ENCODE measurements at places on chromosomes 2 and 18.

GRCh38 chr2:145245268-145245870 lies 725.5 kb upstream of the ZEB2 start:
- DNase-seq, result no peak

DNA sequence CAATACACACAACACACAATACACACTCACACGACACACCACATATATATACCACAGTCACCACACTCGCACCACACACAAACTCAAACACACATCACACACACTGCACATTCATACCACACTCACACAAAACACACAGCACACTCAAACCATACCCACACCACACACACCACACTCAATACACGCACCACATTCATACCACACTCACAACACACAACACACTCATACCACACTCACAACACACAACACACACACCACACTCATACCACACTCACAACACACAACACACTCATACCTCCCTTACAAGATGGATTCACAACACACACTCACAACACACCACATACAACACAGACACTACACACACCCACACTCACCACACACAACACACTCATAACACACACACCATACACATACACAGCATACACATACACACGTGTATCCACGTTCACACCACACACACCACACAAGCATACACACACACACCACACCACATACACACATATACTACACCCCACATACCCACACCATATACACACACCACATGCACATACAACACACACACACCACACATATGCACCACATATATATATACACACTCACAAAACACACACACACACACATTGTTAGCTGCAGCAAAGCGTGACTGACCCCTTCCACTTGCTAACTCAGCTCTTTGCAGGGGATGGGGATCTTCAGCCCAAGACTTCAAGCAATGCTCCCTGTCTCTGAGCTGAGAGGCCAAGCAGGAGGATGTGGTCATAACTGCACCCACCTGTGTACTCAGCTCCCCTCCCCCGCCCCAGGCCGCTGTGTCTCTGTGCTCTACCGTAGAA lies 59.0 kb downstream of the SDC1 start:
- no peak for DNase-seq

DNA sequence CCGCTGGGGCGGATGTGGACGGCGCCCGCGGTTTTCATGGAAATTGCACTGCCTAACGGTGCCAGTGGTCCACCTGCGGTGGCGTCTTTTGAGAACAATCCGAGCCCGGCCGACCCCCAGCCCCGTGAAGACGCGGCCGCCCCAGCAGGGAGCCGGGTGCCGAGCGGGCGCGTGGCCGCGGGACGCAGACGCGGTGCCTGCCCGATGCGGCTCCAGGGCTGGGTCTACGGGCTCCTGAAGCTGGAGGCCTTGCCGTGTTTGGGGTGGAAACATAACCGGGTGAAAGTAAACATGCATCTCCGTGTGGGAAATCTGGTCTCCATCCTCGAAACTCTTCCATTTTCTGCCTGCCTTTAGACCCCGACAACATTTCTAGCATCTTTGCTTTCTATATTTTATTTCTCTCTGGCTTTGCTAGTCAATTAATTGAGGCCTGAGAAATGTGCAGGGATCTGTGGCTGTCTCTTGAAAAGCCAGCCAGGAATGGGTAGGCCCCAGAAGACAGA lies 572 bp downstream of the INPP4A start:
- no peak for DNase-seq

- no peak for DNase-seq
Observed at GRCh38 chr2:11669454-11670291, at the start of gene NTSR2. Gene NTSR2, minus strand, starts transcription at chr2:11670195. Its CDS starts 66 bp downstream, at chr2:11670129.

- no peak for DNase-seq
Observed at GRCh38 chr2:23690421-23691105, 236.4 kb downstream of the ATAD2B start.

- DNase-seq, result no peak
Observed at GRCh38 chr2:47072018-47072691, 83.0 kb downstream of the STPG4 start.

- DNase-seq, result no peak
Observed at GRCh38 chr18:36672437-36673344, 156.1 kb downstream of the TPGS2 start.

GRCh38 chr2:222485367-222486211 lies 61.2 kb downstream of the SGPP2 start:
- DNase-seq, result no peak

GRCh38 chr2:238818561-238818960 lies 29.3 kb upstream of the TWIST2 start:
- no peak for DNase-seq

DNA sequence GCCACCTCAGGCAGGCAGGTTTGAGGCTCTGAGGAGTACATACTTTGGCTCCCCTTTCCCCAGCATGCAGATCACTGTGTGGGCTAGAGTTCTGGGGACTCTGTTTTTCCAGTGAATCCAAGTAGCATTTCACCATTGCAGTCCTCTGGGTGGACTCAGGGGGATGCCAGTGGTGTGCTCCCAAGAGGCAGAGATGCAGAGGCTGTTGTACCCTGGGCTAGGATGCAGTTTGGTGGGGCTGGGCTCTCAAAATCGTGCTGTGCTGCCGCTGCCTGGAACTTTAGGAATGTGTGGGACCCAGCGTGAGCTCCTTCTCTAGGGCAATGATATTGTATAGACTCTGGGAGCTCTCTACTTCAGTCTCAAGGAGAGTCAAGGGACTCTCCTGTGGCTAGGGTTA lies 104.9 kb downstream of the MYO3B start:
- no peak for DNase-seq

DNA sequence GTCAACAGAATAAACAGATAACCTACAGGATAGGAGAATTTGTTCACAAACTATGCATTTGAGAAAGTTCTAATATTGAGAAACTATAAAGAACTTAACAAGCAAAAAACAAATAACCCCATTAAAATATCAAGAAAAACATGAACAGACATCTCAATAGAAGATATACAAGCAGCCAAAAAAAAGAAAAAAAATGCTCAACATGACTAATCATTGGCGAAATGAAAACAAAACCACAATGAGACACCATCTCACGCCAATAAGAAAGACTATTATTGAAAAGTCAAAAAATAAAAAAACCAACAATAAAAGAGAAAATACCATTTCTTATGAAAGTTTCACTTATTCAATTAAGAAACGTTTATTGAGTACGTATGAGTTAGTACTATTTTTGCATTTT lies 800.5 kb downstream of the CBLN2 start:
- DNase-seq, result no peak
